ENCODE measurements at places on chromosomes 11 and 22. TPM values are rescaled to one million over a fixed set of nuclear protein-coding genes. Genes with fewer than 3 reads are reported as not detected.

DNA sequence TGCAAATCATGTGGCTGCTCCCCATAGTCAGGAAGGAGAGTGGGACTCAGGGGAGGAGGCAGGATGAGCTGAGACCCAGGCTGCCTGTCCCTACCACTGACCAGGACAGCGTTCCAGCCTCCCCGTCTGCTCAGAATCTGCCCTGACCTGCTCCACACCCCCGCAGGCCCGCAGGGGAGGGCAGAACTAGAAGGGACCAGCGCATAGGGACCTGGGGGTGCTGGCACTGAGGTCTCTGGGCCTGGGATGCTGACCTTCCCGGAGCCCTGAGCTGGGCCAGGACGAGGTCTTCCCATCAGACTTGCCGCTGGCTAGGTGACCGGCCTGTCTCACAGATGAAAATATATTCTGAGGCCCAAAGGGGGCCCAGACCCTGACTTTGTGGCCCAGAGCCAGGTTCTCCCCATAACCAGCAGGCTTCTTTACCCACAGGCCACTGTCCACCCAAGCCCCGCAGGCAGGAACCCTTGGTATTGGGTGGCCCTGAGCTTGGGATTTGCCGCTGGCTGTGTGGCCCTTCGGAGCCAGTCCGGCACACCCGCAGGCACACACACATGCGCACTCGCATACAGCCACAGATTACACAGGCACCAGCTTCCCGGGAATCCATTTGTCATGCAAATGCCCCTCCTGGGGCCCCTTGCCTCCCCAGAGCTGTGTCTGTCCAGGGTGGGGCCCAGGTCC lies 13.8 kb upstream of the PIM3 start:
- peaks cover 18% of the 10 kb centered on the region for H3K4me1 ChIP-seq
- no peaks in the 10 kb centered on the region for H3K36me3 ChIP-seq
- H3K4me3 ChIP-seq = peak overlapping the region; percentile 66
- H3K27ac ChIP-seq = peak overlapping the region; percentile 84

GRCh38 chr11:22371160-22371559 lies 33.0 kb downstream of the SLC17A6 start:
- no peaks in the 10 kb centered on the region for H3K36me3 ChIP-seq
- peaks cover 13% of the 10 kb centered on the region for H3K4me1 ChIP-seq
- DNase-seq = no peak

DNA sequence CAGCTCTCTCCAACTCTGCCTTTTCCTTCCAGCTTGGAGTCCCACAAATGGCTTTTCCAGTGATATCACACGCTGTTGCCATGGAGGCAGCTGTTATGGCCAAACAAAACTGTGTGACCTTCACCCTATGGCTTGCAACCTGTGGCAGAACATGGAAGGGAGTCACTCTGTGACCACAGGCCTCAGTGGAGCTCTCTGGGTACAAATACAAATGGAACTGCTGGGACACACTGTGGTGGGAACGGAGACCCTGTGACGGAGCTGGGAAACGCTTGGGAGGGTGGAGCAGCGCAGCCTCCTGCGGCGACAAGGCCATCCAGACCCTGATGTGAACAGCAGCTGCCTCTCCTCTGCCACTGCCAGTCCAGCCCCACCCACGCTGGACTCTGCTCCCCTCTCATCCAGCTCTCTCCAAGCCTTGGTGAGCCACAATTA lies 162.5 kb downstream of the ETS1 start:
- DNase-seq = no peak
- no peaks in the 10 kb centered on the region for H3K27me3 ChIP-seq
- peaks cover 42% of the 10 kb centered on the region for H3K4me1 ChIP-seq
- H3K27ac ChIP-seq = peak overlapping the region; percentile 45

- no peak for DNase-seq
- H3K4me3 ChIP-seq = peak overlapping the region; percentile 56
- no peak overlapping the region for H3K27ac ChIP-seq
- H3K4me1 ChIP-seq = peaks cover 10% of the 10 kb centered on the region
- peaks cover 5% of the 10 kb centered on the region for H3K27me3 ChIP-seq
- no peaks in the 10 kb centered on the region for H3K36me3 ChIP-seq
Measured at GRCh38 chr22:37675930-37676735, 697 bp downstream of the LGALS1 start.

- H3K4me1 ChIP-seq = peaks cover 13% of the 10 kb centered on the region
- DNase-seq = peak; percentile 32
- no peak overlapping the region for H3K27ac ChIP-seq
- no peaks in the 10 kb centered on the region for H3K36me3 ChIP-seq
Measured at GRCh38 chr11:123430721-123431497, 840 bp downstream of the GRAMD1B start.

DNA sequence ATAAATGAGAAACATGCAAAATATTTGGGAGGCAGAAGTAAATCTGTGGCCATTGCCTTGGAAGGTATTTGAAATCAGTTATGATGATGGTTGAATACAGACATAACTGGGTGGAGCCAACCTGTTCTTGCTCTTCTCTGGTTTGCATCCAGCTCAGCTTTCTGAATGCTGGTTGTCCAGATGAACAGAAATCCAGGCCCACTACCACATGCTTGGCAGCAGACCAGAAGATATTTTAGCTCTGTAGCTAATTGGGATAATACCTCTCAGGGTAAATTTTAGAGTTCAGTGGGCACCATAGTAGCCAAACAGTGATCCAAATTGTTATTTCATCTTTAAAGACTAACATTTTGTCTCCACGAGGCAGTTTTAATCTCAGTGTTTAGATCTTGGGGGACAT lies 308.3 kb downstream of the RAB38 start:
- no peaks in the 10 kb centered on the region for H3K36me3 ChIP-seq
- no peak overlapping the region for H3K27ac ChIP-seq
- H3K27me3 ChIP-seq = no peaks in the 10 kb centered on the region
- H3K4me3 ChIP-seq = no peak overlapping the region
- H3K4me1 ChIP-seq = no peaks in the 10 kb centered on the region
- no peak for DNase-seq

- peaks cover 31% of the 10 kb centered on the region for H3K4me1 ChIP-seq
- peak overlapping the region; percentile 80 for H3K4me3 ChIP-seq
- H3K36me3 ChIP-seq = no peaks in the 10 kb centered on the region
- peaks cover 97% of the 10 kb centered on the region for H3K27me3 ChIP-seq
Measured at GRCh38 chr11:20669820-20670684, 666 bp downstream of the NELL1 start.

- no peak overlapping the region for H3K27ac ChIP-seq
- no peak overlapping the region for H3K4me3 ChIP-seq
- DNase-seq = no peak
- peaks cover 25% of the 10 kb centered on the region for H3K4me1 ChIP-seq
Measured at GRCh38 chr22:27731621-27732020, 69.9 kb downstream of the MN1 start.

DNA sequence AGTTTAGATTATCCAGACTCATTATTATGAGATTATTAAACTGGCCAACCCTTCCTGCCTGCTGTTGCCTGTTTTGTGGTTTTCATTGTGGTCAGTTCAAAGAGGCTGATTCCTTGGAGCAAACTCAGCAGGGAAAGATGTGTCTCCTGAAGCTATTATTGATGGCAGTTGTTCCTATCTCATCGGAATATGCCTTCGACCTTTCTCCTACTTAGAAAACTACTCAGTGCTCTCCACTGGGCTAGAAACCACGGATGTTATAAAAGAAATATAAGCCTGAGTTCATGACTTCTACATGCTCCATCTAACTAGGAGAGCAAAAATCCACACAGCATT lies 80.2 kb upstream of the NAV2 start:
- H3K4me3 ChIP-seq = no peak overlapping the region
- peaks cover 18% of the 10 kb centered on the region for H3K4me1 ChIP-seq
- peaks cover 7% of the 10 kb centered on the region for H3K36me3 ChIP-seq
- no peak for DNase-seq
- no peaks in the 10 kb centered on the region for H3K27me3 ChIP-seq

Gene C1QTNF6
- 13.6 TPM for total RNA-seq

Gene SF3A1
- total RNA-seq = 265 TPM

All from neural crest cell (in vitro differentiated cells).